ENCODE measurements at places on chromosomes 5 and 9.

- no peak for DNase-seq
Measured at GRCh38 chr5:154446195-154447088, 645 bp downstream of the SAP30L start.

DNA sequence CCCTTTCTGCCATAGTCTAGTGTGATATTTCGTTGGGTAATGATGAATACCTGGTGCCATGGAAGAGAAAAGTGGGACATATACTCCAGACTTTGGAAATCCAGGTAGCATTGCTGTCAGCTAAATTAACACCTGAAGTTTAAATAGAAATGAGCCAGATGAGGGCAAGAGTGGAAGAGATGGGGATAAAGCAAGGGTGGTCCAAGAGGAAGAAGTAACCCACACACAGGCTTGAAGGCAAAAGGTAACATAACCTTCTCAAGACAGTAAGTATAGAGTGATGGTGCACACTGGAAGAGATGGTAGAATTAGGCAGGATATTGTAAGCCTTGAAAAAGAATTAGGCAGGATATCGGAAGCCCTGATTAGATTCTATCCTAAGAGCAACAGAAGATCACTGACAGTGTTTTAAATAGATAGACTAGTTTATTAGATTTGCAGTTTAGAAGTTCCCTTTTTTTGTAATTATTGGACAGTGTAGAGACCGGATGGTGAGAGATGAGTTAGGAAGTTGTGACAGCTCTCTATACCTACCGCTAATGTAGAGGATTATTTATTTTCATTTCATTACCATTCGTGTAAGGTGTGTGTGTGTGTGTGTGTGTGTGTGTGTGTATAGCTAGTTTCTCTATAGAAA lies 16.8 kb downstream of the ANXA1 start:
- no peak for DNase-seq

- DNase-seq: no peak
Measured at GRCh38 chr5:138677782-138678181, 75.4 kb upstream of the CTNNA1 start.

DNA sequence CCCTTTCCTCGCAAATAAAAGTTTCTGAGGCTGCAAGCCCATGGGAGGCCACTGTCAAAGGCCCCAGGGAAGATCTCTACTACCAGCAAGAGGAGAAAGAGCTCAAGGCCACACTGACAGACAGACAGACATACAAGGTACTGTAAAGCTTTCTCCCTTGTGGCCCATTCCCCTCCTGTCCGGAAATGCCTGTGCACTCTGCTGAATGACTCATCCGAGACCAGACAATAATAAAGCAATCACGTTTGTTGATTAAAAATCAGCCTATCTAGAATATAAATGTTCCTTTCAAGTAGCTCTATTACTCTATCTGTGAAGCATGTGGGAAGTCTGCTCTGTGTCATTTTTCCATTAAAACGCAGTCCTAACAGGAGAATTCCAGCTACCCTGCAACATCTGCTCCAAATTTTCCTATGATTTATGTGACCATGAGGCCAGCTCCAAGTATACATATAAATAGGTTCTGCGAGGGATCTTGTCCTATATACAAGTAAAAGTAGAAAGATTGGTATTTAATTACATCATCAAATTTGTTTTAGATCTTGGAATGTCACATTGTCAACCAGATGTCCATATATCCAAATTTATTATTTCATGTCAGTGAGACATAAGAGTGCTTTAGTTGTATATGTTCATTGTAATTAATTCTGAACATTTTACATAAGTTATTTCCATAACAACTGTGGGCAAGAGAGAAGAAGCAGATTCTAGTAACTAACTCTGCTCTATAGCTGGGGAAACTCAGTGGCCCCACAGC lies 34.7 kb upstream of the TGFBI start:
- DNase-seq: no peak

DNA sequence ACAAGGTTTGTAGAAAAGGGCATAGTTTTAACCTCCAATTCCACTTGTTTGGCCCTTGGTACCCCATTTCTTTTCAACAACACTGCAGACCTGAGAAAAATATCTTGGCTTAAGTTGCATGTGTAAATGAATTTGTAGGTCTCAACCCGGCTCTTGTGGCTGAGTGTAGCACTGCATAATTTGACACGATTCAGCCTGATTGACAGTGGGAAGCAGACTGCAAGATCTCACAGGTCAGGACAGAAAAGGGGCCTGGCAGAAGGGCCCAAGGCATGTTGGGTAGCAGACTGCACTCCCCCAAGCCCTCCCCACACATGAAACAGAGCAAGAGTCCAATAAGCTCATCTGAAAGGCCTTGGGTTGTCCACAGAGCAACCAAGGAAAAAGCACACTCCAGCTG lies 169.7 kb upstream of the SMARCA2 start:
- DNase-seq: no peak

- no peak for DNase-seq
Measured at GRCh38 chr5:102794677-102795331, 39.7 kb downstream of the PAM start.

DNA sequence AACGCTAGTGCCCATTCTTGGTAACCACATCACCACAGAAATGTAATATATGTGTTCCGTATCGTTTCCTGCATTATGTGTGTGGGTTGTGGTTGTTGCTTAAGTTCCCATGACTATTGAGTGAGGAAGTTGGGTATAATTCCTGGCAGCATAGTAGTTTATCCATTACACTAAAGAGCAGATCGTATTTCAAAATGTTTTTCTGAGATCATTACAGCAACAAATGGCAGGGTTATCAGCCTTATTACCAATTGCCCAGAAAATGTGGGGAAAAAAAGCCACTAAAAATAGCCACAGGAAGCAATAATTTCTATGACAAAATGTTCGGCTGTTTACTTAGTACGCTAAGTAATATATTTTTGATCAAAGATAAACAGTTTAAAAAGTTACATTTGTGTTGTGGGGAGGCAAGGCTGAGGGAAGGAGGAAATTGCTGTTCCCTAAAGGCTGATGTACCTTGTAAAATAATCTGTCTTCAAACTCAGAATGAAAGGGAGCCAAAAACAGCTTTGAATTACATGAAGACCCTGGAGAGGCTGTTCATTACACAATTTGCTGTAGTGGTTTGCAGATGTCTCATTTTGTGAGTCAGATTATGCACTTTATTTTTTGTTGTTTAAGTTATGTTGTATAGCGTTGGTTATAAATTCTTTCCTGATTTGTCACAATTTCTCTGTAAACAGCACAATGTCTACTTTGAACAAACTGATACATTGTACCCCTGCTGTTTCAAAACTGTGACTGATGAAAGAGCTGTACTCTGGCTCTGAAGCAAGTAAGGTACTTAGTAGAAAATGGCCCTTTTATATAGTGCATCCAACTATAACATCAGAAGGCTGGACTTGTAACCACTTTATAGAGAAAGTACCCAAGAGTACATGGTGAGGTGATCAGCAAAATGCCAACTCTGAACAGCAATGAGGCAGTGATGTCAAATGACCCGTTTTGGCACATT lies 1028.5 kb downstream of the NR2F1-AS1 start:
- peak; percentile 100 for DNase-seq

- no peak for DNase-seq
Measured at GRCh38 chr5:66515209-66515608, 81.0 kb upstream of the MAST4 start.

- no peak for DNase-seq
Measured at GRCh38 chr5:77064040-77064439, 23.0 kb downstream of the ZBED3 start.
